ENCODE measurements at places on chromosomes 12 and 14. TPM values are rescaled to one million over a fixed set of nuclear protein-coding genes. Genes with fewer than 3 reads are reported as not detected.

TEAD4 gene
- total RNA-seq: 5.7 TPM

BICDL1 gene
- under 0.01 TPM for total RNA-seq

SDR9C7 gene
- 0.15 TPM for total RNA-seq

CYP46A1 gene
- total RNA-seq: 0.29 TPM

TNS2 gene
- 128 TPM for total RNA-seq

CTDSP2 gene
- total RNA-seq: 94.2 TPM

SMIM41 gene
- 4.5 TPM for total RNA-seq

SERPINA10 gene
- total RNA-seq: 0.17 TPM

DPF3 gene
- 13.9 TPM for total RNA-seq

STON2 gene
- 46.1 TPM for total RNA-seq

CCDC85C gene
- total RNA-seq: 5.0 TPM

PSME1 gene
- total RNA-seq: 132 TPM

SHMT2 gene
- 211 TPM for total RNA-seq

NPFF gene
- total RNA-seq: not detected

KRT6A gene
- under 0.01 TPM for total RNA-seq
